ENCODE measurements at places on chromosomes 7 and 10. TPM values are rescaled to one million over a fixed set of nuclear protein-coding genes. Genes with fewer than 3 reads are reported as not detected.

DNAJC12 gene
- 54.7 TPM for total RNA-seq

DNA sequence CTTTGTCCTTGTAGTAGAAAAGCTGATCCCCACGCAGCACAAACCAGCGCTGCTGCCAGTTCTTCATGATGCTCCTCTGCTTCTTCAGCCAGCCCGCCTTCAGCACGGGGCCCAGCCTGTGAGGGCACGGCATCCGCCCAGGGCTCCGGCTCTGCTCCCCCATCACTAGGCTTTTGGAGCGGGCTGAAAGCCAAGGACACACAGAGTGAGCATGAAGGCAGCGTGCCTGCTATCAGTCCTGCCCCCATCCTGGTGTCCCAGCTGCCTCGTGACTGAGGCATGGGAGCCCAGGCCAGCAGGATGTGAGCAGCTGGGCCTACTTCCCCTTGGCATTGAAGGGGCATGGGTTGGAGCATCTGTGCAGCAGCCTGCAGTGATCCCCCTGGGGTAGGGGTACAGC, 21.9 kb downstream of the ARHGAP22 start:
- no peak overlapping the region for H3K27ac ChIP-seq
- H3K4me1 ChIP-seq: peaks cover 3% of the 10 kb centered on the region
- H3K36me3 ChIP-seq: peaks cover 32% of the 10 kb centered on the region
- no peak for DNase-seq

GLRX3 gene
- 80.1 TPM for total RNA-seq

DNA sequence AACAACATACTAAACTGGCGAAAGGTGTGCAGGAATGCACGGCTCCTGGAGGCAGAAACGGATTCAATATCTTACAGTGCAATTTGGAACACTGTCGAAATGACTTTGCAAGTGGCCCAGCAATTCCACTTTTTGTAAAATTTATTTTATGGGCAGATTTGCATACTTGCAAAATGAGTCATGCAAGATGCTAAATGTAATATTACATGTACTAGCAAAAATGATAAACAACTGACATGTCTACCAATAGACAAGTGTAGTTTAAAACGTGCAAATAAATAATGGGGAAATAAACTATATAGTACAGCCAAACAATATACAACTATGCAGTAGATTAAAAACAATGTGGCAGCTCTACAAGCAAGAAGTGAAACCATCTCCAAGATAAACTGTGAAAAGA, 97.7 kb downstream of the ARHGAP12 start:
- H3K27ac ChIP-seq: no peak overlapping the region
- peaks cover 2% of the 10 kb centered on the region for H3K27me3 ChIP-seq
- H3K4me1 ChIP-seq: peaks cover 15% of the 10 kb centered on the region
- no peak overlapping the region for H3K4me3 ChIP-seq
- H3K36me3 ChIP-seq: no peaks in the 10 kb centered on the region

DNA sequence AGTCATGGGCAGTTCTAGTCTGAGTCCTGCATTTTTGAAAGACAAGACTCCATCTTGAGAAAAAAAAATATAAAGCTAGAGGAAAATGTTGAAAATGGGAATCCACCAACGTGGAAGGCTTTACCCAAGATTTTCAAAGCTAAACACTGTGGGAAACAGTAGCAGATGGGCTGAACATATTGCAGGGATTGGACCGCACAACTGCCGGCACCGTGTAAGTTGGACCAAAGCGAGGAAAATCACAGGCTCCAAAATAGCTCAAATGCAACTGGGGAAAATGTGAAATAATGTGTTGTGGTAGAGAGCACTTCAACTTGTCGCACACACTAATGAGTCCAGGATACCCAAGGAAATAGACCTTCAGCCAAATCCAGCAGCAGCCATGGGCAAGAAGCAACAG, 26.4 kb upstream of the ADRB1 start:
- no peak overlapping the region for H3K27ac ChIP-seq
- H3K36me3 ChIP-seq: peaks cover 6% of the 10 kb centered on the region
- no peak for DNase-seq
- H3K4me1 ChIP-seq: no peaks in the 10 kb centered on the region
- H3K27me3 ChIP-seq: peaks cover 4% of the 10 kb centered on the region

DNA sequence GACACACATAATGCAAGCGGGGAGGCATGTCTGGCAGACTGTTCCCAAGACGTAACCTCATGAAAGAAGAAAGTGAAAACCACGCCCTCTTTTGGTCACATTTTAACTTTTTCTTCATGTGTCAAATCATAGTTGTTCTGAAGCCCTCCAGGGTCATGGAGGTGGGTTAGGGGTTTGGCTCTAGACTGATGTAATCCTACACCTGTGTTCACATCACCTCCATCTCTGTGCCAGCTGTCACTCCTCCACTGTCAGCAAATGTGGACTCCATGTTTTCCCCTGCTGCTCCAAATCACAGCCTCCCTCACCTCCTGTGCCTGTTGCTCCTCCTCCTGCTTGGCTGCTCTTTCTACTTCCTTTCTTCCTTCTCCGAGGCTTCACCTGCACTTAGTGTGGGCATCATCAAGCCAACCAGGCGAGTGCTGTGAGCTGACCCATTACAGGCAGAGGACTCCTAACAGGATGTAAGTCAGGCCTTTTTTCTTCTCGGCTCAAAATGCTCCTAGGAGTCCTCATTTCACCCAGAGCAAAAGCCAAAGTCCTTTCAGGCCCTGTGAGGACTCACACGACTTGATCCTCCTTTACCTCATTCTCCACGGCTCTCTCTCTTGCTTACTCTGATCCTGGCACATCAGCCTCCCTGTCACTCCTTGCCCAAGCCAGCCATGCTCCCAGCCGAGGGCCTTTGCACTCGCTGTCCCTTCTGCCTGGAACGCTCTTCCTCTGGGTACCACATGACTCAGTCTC, 66.4 kb upstream of the IFRD1 start:
- peaks cover 4% of the 10 kb centered on the region for H3K27me3 ChIP-seq
- peaks cover 3% of the 10 kb centered on the region for H3K4me1 ChIP-seq
- H3K36me3 ChIP-seq: no peaks in the 10 kb centered on the region
- H3K4me3 ChIP-seq: no peak overlapping the region

- no peaks in the 10 kb centered on the region for H3K27me3 ChIP-seq
- DNase-seq: no peak
- H3K4me3 ChIP-seq: no peak overlapping the region
- H3K36me3 ChIP-seq: no peaks in the 10 kb centered on the region
- peaks cover 1% of the 10 kb centered on the region for H3K4me1 ChIP-seq
Observed at GRCh38 chr10:48948470-48949037, 8.9 kb upstream of the LRRC18 start.

DNA sequence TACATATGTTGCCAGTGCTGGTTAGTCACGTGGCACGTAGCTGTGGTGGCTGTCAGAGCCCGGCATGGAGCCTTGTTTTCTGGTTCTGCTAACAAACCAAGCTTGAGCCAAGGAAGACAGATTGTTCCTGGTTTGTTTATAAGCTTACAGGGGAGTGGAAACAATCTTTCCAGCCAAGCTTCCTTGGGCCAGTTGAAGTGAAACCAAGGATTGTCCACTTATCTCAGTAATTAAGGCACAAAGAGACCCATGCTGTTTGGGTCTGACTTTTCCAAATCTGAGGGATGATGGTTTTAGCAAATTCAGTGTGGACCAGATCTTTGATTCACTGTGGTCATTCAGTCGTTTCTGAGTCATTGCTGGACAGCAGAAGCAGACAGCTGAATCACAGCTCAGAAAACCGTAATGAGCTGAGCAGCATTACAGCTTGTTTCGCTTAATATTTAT, 297.3 kb upstream of the COBL start:
- H3K4me1 ChIP-seq: peaks cover 2% of the 10 kb centered on the region
- peaks cover 5% of the 10 kb centered on the region for H3K27me3 ChIP-seq
- no peak overlapping the region for H3K27ac ChIP-seq
- H3K36me3 ChIP-seq: no peaks in the 10 kb centered on the region
- H3K4me3 ChIP-seq: no peak overlapping the region

DNA sequence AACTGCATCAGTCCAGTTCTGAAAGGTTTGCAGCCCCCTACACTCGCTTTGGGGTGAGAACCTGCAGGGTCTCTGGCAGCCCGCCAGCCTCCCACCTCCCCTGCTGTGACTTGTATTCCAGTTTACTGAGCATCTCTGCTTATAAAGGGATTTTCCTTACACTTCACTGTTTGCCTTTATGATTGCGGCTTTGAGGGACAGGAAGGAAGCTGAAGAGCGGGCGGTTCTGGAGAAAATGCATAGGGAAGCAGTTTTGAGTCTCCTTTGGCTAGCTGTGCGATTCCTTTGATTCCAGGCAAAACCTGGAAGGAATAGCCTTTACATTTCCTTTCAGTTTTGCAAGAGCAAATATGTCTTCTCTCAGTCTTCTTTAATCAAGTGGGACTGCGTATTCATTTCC, 65.0 kb upstream of the TRIM8 start:
- no peak overlapping the region for H3K27ac ChIP-seq
- no peak overlapping the region for H3K4me3 ChIP-seq
- H3K36me3 ChIP-seq: no peaks in the 10 kb centered on the region
- H3K27me3 ChIP-seq: no peaks in the 10 kb centered on the region
- peaks cover 19% of the 10 kb centered on the region for H3K4me1 ChIP-seq

- no peaks in the 10 kb centered on the region for H3K4me1 ChIP-seq
- no peak overlapping the region for H3K27ac ChIP-seq
- peaks cover 5% of the 10 kb centered on the region for H3K36me3 ChIP-seq
- no peak for DNase-seq
- H3K4me3 ChIP-seq: no peak overlapping the region
- H3K27me3 ChIP-seq: no peaks in the 10 kb centered on the region
Observed at GRCh38 chr7:17846935-17847334, 93.4 kb downstream of the SNX13 start.

VIM gene
- total RNA-seq: 106 TPM

ELN gene
- 3.7 TPM for total RNA-seq

- H3K4me3 ChIP-seq: no peak overlapping the region
- no peak for DNase-seq
Observed at GRCh38 chr10:14904316-14904732, 25.7 kb downstream of the SUV39H2 start.
